HT1080 (cell line): ENCODE measurements at places on chromosomes 6 and 20.

DNA sequence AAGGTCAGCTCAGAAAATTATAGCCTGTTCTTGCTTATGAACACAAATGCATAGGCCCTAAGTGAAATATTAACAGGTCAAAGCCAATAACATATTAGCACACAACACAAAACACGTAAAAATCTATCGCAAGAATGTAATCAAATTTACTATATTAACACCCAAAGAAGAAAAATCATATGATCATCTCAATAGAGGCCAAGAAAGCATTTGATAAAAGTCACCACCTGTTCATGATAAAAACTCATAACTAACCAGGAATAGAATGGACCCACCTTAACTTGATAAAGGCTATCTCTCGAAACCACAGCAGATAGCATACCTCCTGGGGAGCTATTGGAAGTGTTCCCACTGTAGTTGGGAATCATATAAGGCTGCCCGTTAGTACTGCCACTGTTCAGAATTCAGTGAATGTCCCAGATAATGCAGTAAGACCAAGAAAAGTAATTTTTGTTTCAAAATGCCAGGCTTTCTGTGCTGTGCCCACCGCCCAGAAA, 21.6 kb downstream of the POFUT1 start:
- no peak for DNase-seq

GRCh38 chr20:11905460-11906179, 12.1 kb upstream of the BTBD3 start:
- DNase-seq = no peak

- DNase-seq = no peak
Measured at GRCh38 chr6:113381959-113382358, 475.2 kb upstream of the MARCKS start.

GRCh38 chr20:23077277-23077676, 8.8 kb downstream of the CD93 start:
- DNase-seq = no peak

DNA sequence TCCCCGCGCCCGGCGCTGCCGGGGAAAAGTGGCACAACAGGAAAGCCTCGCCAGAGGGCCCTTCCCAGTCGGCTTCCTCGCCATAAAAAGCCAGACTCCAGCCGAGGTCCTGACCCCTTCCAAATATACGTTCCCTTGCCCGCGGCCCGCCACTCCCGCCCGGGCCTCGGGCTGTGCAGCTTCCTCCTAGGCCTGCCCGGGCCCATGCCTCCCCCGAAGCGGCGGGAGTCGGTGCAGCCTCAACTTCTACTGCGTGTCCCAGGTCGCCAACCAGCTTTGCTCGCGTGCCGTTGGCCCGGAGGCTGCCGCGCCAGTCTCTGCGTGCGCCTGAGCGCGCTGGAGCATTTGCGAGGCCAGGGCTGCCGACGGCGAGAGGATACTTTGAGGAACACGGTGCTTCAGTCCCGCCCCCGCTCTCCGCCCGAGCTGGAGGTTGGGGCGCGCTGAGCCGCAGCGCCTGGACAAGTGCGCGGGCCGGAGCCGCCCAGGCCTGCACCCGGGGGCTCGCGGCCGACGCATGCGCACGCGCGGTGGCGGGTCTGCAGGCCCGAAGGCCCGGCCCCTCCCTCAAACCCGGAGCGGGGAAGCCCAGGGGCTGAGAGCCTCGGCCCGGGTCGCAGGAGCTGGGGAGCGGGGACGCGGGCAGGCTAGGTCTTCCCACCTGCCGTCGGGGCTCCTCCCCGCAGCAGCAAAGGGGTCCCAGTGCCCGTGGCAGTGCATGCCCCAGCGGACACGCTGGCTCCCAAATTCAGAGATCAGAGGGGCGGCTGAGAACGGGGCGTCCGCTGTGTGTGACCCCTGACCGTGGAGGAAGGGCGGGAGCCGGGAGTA, 10.2 kb downstream of the FOXC1 start:
- no peak for DNase-seq

- no peak for DNase-seq
Measured at GRCh38 chr20:15637950-15638754, 935.1 kb downstream of the KIF16B start.

- DNase-seq = no peak
Measured at GRCh38 chr6:126529637-126530362, 189.9 kb downstream of the CENPW start.

- DNase-seq = no peak
Measured at GRCh38 chr6:165481921-165482320, 172.5 kb upstream of the C6orf118 start.

GRCh38 chr6:147298461-147298860, 94.2 kb downstream of the STXBP5 start:
- no peak for DNase-seq

- no peak for DNase-seq
Measured at GRCh38 chr6:122770835-122771601, 8.5 kb upstream of the FABP7 start.

GRCh38 chr6:43299338-43300293, 1.6 kb downstream of the SLC22A7 start:
- no peak for DNase-seq

DNA sequence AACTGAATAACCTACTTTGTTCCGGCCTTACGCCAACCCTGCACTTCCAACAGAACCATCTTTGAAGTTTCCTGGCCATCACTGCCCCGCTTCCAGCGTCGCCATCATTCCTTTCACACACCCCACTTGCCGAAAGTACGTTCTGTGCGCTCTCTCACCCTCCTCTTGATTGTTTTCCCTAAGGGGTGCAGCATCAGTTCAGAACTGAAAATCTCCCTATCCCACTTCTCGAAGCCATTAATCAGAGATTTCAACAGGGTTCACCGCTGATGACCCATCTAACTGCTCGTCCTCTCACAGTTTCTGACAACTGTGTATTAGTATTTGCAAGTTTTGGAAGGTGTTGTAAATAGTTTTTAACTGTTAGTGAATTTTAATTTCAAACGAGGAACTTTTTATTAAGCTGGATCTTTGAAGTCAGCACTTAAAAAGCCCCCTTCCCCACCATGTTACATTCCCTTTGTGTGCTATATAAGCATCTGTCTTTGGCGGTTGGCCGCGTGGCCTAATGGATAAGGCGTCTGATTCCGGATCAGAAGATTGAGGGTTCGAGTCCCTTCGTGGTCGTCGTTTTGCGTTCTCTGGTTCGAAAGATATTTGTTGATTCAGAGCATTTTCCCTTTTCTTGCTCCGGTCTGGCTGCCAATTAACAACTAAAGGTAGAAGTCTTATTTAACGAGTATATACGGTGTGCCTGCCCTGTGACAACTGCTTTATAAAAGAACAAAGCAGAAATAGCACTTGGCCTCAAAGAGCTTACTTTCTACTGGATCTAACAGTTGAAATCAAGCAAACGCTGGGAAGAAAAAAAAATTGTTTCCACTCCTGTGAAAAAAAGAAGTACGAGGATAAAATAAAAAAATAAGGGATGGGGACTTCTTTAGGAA, 42.6 kb downstream of the TRIM27 start:
- peak; percentile 70 for DNase-seq

DNA sequence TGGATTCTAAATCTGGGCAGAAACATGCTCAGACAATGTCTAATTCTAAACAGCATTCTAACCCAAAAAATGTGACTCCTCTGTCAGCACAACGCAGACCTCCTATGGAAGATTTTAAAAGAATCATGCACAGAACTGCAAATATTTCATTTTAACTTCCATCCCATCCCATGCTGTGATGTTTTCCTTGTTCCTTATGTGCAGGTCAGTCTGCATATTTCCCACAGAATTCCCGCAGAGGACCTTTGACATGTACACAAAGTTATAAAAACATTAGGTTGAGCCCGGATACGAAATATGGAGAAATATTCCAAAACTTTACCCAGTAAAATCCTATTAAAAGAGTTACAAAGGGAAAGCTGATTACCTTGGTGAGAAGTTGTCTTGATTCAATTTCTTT, 467.1 kb upstream of the EPHA7 start:
- DNase-seq = no peak

GRCh38 chr20:63099456-63100173, 92.9 kb upstream of the BHLHE23 start:
- DNase-seq = no peak

GRCh38 chr6:131053546-131054240, 9.4 kb downstream of the EPB41L2 start:
- peak; percentile 44 for DNase-seq

DNA sequence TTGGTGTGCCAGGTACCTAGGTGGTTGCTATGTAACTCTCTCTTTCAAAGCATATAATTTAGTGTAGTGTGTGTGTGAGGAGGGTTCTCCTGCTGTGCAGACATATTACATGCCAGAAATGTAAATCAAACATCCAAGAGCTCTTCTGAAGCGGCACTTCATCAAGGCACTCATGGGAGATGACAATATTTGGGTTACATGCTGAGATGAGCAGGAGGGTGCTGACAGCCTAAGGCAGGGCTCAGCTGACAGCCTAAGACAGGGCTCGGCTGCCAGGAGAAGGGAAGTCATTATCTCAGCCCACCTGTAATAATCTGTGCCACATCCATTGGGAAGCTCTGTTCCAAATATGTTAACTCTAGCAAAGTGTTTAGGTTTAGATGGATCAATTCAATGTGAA, 39.1 kb downstream of the ADGRF5 start:
- no peak for DNase-seq

- DNase-seq = no peak
Measured at GRCh38 chr20:46631874-46632446, 19.3 kb downstream of the SLC13A3 start.

DNA sequence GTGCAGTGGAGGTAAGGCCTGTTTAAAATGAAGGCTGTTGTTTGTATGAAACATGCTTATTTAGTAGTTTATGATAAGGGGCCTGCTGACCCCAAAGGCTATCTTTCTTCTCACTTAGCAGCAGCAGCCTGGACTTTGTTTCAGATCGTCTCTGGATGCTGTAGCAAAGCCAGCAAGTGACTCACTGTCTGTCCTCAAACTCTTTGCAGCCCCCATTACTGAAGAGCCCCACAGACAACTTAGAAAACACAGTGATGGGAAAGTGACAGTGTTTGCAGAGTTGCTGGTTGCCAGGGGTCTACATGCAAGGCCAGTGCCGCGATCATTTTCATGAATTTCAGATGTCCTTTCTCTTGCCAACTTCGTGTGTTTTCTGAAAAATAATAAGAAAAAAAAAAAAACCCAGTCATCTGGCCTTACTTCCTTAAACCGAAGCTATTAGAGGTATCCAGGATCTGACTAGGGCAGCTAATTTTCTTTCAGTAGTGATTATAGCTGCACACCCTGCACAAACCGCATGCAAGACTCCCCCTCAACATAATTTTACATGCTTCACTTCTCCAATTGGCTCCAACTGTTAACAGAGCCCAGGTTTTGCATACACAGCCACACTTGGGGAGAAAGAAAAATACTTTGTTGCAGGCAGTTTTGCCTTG, 11.6 kb upstream of the F13A1 start:
- no peak for DNase-seq

- DNase-seq = no peak
Measured at GRCh38 chr6:149331043-149331807, 13.7 kb downstream of the TAB2 start.

GRCh38 chr20:44056010-44056698, 130.8 kb downstream of the JPH2 start:
- peak; percentile 36 for DNase-seq

GRCh38 chr6:24464253-24465038, 24.9 kb downstream of the GPLD1 start:
- no peak for DNase-seq

GRCh38 chr20:53693262-53693871, 99.7 kb upstream of the ZNF217 start:
- no peak for DNase-seq

GRCh38 chr6:8182902-8183665, 80.7 kb upstream of the EEF1E1 start:
- DNase-seq = no peak

DNA sequence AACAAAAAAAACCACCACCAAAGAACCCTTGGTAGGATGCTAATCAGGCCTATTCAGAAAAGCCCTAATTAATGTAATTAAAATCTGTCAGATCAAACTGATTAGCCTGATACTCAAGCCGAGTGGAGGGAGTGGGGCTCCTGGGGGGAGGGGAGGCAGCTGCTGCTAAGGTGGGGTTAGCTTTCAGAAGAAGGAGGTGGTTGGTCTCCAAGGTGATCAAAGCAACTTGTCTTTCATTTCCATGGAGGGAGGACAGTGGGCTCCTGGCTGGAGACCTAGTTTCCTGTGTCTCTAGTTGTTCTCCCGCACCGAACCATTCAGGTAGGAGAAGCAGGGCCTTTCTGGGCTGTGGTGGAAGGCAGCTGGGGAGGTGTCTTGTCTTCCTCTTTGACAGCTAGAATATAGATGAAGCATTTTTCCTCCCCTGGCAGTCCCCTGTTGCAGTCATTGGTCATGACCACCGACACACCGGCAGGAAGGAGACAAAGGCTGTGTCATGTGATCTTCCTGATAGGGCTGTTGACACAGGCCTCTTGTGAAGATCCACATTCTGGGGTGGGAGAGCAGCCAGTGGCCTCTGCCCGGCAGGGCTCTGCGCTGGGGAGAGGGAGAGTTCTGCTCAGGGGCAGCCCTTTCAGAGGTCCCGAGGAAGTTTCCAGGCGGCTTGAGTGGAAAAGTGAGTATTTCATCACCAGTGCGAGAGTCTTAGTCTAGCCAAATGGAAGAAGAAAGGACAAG, 39.9 kb upstream of the PRDM1 start:
- DNase-seq = no peak

GRCh38 chr20:59456342-59457279, 147.7 kb upstream of the PHACTR3 start:
- no peak for DNase-seq

- DNase-seq = no peak
Measured at GRCh38 chr6:73752943-73753342, 56.9 kb downstream of the CD109 start.

DNA sequence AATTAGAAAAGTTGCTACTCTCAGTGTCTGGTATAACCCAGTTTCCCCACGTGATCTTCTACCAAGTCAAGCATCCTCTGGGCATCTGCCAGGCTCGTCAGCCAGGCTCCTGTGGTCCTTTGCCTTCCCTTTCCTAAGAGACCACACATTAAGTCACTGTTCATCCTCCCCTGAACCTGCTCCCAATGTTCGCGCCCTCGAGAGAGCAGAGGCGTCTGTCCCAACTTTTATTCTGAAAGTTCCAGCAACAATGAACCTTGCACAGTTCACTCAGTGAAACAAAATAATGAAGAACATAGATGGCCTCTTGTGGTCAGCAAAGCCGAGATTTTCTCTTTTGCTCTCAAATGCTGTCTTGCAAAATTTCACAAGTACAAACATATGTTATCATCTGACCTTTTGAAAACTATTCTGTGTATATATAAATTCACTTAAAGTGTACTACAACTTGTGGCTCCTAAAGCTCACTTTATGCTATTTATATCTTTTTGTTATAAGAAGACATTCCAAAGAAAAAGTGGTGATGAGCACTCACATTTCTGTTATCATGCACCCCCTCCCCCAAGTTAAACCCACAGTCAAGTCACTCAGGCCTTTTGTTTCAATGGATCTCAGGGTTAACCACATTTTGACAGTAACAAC, 39.2 kb upstream of the NHSL1 start:
- no peak for DNase-seq

GRCh38 chr6:41714556-41715273, 20.7 kb downstream of the TFEB start:
- DNase-seq = no peak
